Stimulated activated CD4-positive, alpha-beta T cell treated with anti-CD3 and anti-CD28 coated beads, TNF-alpha, amount 100 ng/mL, for 1 hour (primary cell): ENCODE measurements at places on chromosomes 4 and X.

DNA sequence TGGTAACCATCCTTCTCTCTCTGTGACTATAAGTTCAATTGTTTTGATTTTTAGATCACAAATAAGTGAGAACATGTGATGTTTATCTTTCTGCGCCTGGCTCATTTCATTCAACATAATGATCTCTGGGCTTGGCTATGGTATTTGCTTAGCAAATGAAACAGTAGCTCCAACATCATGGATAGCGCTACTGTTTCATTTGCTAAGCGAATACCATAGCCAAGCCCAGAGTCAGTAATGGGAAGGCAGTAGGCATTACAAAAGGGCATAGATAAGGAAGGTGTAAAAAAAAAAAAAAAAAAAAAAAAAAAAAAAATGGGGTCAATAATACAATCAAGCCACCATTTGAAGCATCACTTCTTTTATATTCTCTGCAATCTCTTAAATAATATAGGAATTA is 469.0 kb upstream of the ATOH1 start:
- no peak for DNase-seq

DNA sequence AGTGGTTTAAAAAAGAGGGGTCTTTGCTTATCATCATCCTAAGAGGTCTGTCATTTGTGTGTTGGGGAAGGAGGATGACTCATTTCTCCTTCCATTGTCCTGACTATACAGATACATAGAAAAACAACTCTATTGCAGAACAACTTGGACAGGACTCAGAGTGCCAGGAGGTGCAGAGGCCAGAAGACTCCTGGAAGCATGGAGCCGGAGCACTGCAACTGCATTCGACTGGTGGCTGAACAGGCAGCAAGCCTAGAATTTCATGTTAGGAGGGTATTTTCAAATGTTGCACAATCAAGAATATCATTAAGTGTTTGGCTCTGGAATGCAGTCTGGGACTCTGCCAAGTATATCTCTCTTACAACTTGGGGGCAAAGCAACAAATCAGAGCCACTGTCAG is 35.0 kb upstream of the MAML3 start:
- no peak for DNase-seq

- DNase-seq, result no peak
Measured at GRCh38 chrX:28847423-28847822, 260.2 kb downstream of the IL1RAPL1 start.

DNA sequence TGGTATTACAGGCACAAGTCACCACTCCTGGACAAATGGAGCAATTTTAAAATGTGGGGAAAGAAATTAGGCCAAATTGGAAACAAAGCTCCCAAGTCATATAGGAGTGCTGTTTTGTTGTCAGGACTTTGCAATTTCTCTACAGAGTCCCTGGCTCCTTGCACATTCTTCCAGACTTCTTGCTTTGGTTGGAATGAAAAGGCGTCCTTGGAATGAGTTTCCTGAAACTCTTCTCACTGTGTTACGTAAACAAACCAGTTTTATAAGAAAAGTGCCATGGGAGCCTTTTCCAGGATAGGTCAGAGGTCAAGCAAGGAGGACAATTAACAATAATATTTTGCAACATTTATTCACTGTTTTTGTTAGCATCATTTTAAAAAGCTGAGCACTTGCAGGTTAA is 32.4 kb upstream of the KIT start:
- no peak for DNase-seq

DNA sequence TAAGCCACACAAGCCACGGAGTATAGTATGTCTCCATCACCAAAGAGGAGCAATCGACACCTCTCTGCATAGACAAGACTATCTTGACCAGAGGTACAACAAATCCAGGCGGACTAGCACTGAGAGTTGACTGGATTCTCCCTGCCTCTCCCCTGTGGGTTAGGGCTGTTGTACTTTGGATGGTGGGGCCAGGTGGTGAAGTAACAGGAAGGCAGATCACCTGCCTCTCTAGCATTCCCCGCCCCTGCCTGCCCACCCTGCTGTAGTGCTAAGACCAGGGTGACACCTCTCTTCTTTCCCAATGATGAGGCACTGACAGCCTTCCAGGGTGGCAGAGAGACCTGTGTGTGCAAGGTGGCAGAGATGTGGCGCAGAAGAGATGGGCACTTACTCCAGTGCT is 47.5 kb upstream of the TRIM2 start:
- DNase-seq, result no peak

DNA sequence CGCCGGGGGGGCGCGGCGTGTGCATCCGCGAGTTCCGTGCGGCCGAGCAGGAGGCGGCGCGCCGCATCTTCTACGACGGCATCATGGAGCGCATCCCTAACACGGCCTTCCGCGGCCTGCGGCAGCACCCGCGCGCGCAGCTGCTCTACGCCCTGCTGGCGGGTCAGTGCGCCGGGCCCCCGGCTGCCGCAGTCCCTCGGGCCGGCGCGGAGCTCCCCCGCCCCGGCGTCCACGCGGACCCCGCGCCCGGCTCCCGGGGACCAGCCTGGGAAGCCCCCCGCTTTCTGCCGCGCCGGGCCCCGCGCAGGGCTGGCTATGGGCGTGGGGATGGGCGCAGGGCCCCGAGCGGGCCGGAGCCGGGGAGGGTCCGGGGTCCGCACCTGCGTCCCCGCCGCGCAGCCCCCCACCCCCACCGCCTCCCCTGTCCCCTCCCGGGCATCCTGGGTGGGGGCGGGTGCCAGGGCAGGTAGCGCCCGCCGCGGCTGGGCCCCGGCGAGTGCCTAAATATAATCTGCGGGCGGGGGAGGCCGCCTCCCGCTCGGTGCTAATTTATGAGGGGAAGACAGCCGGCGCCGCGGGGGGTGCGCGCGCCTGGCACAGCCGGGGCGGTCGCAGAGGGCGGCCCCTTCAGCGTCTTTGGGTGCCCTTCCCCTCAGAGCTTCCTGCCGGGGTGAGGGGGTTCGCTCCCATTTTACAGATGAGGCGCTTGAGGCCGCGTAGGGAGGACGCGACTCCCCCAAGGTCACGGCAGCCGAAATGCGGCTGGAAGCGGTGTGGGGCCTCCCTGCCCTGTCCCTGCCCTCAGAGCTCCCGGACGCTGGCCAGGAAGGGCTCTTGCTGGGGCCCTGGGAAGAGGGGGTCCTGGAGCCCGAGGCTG is 837 bp downstream of the NAT8L start:
- no peak for DNase-seq

DNA sequence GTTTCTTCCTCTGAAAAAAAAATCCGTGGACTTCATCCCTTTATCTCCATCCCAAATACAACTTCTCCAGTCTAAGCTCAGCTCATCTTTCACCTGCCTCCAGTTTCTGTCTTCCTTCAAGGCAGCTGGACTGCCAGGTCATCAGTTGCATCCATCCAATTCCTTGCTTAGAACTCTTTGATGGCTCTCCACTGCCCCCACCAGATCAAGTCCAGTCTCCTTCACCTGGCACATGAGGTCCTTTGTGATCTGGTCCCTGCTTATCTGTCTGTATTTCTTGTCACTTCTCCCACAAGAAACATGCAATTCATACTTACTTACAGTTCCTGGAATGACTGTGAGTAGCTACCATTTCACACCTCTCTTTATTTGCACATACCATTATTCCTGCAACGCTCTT is 33.8 kb downstream of the OTUD6A start:
- no peak for DNase-seq

- no peak for DNase-seq
Measured at GRCh38 chr4:3115637-3116270, 41.3 kb downstream of the HTT start.

DNA sequence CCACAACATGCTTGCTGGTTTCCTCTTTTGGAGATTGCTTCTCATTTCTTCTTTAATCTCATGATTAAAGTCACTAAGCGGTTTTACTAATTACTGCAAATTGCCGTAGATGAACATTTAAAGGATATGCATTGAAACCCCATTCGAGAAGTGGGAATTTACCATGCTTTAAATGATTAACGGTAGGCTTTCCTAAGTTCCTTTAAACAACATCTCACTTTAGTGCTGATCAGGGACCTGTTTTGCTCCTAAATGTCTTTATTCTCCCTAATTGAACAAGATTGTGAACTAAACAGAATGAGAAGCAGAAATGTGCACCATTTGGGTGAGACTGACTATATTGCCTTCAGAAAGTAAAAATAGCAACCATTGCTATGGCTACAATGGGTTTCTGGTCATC is 430.3 kb downstream of the GALNTL6 start:
- DNase-seq, result no peak

DNA sequence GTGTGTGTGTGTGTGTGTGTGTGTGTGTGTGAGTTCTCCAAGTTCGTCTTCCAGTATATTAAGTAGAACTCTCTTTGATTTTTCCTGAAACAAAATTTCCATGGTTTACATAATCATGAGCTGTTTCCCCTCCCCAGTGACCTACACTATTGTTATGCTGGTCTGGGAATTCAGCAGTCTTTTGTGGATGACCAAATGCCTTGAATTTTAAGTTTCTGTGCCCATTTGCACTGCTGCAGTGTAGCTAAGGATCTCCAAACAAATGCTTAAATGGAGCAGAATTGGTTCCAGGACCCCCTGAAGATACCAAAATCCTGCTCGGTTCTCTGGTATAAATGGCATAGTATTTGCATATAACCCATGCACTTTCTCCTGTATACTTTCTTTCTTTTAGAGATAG is 77.2 kb upstream of the SLC34A2 start:
- DNase-seq, result no peak

GRCh38 chr4:147965873-147966272 is 234.0 kb downstream of the ARHGAP10 start:
- DNase-seq, result no peak

GRCh38 chr4:87819281-87819919 is 13.4 kb upstream of the MEPE start:
- DNase-seq, result no peak

DNA sequence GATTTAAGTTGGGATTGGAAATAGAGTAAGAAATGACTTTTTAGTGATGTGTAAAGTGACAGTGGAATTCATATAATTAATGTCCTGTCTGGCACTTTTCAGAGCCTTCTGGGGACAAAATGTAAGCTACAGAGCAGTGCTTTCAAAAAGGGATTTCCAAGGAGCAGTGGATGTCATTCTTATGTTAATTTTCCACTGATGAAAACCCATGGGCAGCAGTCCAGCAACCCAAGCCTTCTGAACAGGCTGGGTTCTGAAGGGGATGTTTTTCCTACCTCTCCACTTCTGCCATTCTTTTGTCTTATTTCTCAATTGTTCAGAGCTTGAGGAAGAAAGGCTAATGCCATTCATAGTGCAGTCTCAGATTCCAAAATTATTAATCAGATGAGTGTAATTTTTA is 717.6 kb upstream of the HS3ST1 start:
- no peak for DNase-seq

GRCh38 chr4:183747931-183748670 is 89.0 kb downstream of the TRAPPC11 start:
- DNase-seq, result no peak

- DNase-seq, result no peak
Measured at GRCh38 chrX:70032792-70033191, 16.9 kb downstream of the AWAT2 start.

- no peak for DNase-seq
Measured at GRCh38 chrX:129802863-129803262, 23.1 kb downstream of the SASH3 start.

DNA sequence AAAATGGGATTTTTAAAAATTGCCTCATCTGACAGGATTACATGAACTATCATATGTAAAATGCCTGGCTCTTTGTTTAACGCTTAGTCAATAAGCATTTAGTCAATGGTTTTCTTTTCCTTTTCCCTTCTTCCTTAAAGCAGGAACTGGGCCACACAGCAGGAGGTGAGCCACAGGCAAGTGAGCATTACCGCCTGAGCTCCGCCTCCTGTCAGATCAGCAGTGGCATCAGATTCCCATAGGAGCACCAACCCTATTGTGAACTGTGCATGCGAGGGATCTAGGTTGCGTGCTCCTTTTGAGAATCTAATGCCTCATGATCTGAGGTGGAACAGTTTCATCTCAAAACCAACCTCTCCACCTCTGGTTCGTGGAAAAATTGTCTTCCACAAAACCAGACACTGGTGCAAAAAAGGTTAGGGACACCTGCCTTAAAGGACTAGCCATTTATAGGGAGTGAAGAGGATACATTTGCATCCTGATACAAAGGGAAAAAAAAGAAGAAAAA is 306.1 kb downstream of the FBXW7 start:
- no peak for DNase-seq

DNA sequence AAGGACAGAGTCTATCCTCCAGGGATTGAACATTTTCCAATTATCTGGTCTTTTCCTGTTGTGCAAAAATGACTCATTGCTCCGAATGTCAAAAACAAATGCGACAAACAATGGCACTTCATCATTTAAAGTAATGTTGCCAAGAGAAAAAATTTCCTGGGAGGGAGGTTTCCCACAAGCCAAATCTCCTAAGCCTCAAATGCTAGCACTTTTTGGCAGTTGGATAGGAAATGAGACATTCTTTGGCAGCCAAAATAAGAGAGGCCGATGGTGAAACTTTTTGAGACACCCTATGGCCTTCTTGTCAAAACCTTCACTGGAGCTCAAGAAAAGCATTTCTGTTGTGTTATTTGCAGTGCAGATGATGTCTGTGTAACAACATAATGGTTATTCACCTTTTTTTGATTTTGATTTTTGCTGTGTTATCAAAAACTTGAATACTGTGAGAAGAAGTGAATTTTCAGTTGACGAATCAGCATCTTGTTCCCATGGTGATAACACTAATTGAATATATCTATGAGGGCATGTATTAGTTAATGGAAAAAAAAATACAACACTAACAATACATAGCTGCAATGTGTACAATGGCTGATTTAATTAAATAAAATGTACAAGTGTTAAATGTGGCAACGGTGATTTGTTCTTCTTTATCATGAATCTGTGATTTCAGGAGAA is 333.8 kb downstream of the ANK2 start:
- DNase-seq, result no peak

- no peak for DNase-seq
Measured at GRCh38 chr4:155629183-155629825, 37.3 kb upstream of the GUCY1A1 start.

- no peak for DNase-seq
Measured at GRCh38 chr4:125979950-125980349, 665.2 kb downstream of the FAT4 start.

DNA sequence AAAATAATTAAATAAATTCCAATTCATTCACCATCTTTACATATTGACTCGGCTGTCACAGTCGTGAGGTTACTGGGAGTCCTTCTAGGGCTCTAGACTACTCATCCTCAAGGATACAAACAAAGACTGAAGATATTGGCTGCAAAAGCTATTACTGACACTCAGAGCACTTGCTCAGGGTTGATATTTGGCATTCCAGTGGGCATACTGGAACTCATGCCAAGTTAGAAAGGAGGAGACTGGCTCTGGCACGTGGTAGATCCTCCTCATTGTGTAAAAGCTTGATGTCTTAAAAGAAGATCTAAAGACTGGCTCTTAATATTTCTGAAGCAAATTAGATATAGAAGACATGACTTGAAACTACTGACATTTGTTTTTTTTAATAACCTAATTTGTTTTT is 172.7 kb downstream of the GPM6A start:
- DNase-seq, result no peak

- DNase-seq, result no peak
Measured at GRCh38 chrX:97215186-97215585, 331.5 kb downstream of the RPA4 start.
